ENCODE measurements at places on chromosomes 6 and 20.

DNA sequence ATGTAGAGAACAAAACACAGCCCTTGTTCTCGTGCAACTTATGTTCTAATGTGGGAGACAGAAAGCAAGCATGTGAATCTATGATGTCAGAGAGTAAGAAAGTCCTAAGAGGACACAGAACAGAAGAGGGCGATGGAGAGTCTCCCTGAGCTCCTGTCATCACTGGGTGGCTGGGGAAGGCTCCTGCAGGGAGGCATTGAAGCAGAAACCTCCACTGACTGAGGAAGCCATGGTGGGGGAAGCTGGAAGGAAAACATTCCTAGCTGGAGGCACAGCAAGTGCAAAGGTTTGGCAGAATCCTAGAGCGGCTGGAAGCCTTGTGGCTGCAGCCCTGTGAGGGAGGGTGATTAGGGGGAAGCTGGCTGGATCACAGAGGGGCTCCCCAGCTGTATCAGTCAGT, 248.0 kb downstream of the CDH26 start:
- no peak for DNase-seq

- no peak for DNase-seq
These were observed 602.7 kb upstream of the NOX3 start for GRCh38 chr6:156058356-156058755.

DNA sequence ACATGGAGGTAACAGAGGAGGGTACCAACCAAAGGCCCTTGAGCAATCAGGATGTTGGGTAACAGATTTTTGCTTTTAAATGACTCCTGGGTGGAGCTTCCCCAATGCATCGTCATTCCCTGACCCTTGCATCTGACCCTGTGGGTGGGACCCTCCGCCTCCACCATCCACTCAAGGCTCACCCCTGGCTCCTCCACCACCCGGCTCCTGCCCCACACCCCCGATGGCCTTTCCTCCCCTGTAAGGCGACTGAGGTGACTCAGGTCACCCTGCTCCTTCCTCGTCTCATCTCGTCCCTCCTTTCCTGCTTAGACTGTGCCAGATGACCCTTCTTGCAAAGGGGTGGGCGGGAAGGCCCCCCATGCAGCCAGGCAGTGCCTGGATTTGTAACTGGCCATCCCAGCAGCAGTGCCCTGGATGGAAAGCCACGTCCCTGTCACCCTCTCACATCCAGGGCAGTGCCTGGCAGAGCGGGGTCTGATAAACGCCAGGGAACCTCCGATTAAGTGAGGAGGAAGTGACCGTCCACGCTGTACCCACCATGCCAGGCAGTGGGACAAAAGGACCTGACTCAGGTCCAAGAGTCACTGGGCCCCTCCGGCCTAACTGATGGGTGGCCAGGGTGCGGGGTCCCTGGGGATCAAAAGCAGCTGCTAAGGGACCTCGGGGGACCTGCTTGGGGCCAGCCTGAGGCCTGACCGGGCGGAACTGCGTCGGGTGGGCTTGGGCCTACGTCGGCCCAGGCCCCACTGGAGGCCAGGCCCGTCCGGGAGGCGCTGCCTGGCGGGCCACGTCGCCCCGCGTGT, 624 bp upstream of the NPEPL1 start:
- DNase-seq = no peak

- DNase-seq = no peak
These were observed 4.1 kb upstream of the ZKSCAN8 start for GRCh38 chr6:28137505-28137981.

DNA sequence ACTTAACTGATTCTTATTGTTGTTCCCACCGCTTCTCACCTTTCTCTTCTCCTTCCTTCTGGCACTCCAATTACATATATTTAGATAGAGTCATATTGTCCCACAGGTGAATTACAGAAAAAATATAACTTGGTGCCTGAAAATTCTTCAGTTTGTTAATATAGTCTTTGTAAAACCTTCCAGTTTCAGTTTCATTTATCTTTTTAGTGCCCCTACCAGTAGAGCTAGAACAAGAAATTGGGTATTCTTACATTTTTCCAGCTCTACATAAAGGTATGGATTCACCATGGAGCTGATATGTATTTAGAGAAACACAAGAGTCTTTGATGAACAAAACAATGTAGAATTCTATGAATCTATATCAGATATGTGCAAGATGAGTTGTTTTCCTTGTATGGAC, 10.7 kb downstream of the MANEA start:
- DNase-seq = no peak

DNA sequence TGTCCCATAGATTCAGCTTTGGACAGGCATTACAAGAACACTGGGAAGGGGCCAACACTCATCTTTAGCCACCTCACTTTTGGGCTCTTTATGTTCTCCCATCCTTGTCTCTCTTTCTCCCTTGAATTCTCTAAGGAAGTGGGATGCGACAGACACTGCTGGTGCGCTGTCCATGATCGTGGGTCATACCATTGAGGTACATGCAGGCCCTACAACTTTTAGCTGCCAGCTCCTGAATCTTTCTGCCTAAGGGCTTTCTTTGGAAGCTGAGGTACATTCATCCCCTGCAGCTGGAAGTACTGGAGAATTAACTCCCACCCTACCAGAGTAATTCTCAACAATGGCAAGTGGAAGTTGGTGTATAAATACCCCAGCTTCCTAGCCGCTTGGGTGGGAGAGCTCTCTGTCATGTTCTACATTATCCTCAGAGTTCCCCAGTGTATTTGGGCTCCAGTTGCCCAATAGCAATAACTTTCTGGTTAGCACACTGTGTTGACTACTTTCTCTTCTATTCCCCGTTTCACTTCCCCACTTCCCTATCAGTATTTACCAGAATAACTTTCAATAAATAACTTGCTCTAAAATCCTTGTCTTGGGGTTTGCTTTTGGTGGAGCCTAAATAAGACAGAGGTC, 309.4 kb upstream of the RNF24 start:
- DNase-seq = no peak

DNA sequence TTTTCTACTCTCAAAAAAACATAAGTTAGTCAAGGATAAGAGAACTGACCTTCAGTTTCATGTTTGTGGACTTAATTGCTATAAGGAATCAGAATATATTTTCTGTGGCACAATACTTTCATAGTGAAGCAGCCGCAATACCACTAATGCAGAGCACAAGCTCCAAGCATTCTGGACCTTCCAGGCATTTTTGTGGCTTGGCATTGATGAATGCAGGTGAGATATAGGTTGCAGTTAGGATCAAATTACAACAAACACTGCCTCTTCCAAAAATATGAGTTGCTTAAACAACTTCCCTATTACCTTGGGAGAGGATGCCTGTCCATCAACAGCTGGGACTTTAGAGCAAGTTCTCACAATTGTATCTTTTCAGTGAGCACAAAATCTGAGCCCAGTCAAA, 162.8 kb upstream of the RSPO3 start:
- DNase-seq = no peak

DNA sequence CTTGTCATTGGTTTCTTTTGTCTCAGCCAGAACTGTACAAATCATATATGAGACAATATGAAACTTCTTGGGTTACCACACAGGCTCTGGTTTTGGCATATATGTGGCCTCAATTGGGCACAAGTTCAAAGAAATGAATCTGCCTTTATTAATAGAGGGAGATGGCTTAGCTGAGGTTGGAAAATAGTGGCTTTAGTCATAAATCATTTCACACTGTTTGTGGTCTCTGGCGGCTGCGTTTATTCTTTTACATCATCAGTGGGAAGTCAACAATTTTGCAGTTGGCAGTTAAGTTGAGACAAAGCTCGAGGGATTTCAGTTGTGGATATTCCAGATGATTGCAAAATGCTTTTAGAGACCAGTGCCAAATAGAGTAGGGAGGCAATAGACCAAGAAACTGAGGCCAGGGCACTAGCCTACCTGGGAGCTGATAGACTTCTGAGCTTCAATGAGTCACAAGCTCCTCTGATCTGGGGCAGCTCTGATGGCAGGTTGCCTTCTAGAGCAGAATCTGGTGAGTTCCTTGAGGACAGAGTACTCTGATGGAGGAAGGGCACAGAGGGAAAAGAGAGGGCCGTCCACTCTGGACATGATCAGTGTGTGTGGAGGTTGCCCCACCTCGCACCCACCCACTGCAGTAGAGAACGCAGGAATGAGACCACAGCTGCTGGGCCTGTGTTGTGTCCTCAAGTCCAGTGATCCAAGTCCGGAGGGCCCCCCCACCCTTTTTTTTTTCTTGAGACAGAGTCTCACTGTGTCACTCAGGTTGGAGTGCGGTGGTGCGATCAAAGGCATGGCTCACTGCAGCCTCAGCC, 73.5 kb downstream of the ARMC2 start:
- no peak for DNase-seq

DNA sequence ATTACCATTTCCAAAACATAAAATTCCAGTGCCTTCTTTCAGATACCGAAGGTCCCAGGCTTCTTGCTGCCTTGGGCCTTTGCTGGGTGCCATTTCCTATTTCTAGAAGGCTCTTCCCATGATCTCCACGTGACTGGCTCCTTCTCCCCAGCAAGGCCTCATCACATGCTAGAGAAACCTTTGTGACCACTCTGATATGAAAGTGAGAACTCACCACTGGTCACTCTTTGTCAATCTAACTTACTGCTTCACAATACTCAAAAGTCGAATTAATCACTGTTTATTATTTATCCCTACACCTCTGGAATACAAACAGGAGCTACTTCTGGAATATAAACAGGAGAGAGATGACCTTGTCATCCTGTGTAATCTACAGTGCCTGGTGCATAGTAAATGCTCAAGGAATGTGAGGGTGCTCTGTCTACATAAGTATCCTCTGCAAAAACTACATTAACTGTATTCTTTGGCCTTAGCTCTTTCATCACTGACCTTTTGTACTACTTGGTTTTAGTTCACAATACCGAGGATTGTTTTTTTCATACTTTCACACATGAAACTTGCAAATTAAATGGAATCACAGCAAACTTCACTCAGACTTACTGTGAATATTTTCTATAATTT, 1.6 kb downstream of the STX7 start:
- DNase-seq = no peak

DNA sequence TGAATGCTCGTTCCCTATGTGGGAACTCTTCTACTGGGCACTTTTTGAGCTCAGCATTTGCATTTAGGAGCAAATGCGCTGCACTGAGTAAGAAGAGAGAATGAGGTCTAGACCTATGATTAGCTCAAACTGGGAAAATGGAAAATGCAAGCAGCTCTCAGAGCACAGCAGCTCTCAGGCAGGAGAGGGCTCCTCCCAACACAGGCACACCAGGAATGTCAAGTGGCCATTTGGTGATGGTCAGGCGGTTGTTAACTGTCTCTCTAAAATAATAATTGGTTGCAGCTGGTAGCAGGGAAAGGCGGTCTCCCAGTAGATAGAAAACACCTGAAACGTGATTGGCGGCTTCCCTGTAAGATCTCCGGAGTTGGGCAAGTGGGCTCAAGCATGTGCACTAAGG, 162.0 kb upstream of the ECI2 start:
- DNase-seq = no peak

DNA sequence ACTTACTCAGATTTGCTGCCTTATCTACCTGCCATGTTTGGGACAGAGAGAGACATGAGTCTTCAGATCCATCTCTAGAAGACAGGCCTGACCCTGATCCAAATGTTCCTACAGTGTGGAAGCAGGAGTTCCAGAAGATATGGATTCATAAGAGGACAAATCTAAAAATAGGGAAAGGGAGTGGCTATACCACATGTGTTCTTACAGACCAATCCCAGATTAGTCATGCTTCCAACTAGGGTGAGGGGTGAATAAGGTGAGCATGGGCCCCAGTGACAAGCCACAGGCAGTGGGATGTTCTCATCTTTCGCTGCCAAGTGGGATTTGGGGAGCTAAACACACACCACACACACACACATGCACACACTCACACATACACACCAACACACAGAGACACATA, 670.7 kb upstream of the CITED2 start:
- DNase-seq = no peak

- no peak for DNase-seq
These were observed 51.5 kb upstream of the EPB41L1 start for GRCh38 chr20:36102809-36103596.

DNA sequence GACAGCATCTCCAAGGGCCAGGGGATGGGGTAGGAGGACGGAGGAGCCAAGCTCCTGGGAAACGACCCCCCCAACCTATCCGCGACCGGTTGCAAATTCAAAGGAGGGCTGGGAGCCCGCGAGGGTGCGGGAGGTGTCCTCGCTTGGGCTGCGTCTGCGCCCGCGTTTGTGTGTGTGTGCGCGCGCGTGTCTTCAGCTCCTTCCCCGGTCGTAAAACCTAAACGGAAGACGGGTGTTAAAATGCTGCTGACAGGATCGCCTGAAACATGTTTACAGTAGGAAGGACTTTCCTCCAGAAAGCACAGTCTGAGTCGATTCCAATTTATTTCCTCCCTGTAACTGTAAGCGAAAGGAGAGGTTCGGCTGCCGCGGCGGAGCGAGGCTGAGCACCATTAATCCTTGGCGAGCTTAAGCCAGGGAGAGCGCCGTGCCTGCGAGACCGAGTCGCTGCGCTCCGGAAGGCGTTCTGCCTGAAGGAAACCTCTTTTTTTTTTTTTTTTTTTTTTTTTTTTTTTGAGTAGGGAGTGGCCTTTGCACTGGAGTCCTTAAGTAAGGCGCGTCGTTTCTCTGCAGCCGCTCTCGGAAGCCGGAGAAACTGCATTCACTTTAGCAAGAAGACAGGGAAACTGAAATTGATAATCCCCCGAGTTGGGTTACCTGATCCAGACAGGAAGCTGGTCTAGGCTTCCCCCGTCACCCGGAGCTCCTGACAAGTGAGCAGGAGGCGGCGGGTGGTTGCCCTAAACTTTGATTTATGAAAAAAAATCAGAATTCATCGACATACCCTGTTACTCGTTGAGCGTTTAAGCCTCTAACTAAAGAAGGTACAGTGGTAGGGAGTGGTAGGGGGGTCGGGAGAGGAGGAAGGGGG, 4.8 kb upstream of the SOX4 start:
- DNase-seq = peak; percentile 68

GRCh38 chr6:111806165-111806547, 67.1 kb downstream of the FYN start:
- DNase-seq = no peak

GRCh38 chr6:39130691-39131090, 15.7 kb upstream of the SAYSD1 start:
- DNase-seq = no peak

DNA sequence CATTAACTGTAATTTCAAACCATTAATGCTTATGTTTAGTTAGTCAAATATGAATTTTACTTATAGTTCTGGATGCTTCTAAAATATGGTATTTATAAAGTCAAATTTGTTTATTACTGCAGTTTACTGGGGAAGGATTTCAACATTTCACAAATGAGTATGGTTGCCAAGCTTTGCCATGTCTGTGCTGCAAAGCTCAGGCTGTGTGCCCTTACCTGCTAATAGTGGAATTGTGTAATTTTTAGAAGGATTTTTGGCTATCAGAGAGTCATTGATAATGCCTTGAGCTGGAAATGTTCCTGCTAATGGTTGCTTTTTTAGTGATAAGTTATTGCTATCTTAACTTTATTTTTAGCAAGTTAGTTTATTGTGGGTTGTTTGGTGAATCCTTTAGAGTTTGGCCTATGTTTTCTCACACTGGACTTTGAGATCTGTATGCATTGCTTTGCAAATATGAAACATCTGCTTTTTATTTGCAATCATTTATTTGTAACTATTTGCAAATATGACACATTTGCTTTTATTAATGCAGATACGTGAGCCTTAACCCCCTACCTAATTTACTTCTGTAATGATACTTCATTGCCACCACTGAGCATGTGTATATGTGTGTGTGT, 105.8 kb downstream of the CD109 start:
- no peak for DNase-seq

GRCh38 chr6:160357088-160357487, 8.9 kb downstream of the SLC22A3 start:
- DNase-seq = no peak

- DNase-seq = no peak
These were observed 132.4 kb upstream of the MAFB start for GRCh38 chr20:40821429-40821828.

- DNase-seq = no peak
These were observed 248.9 kb upstream of the CITED2 start for GRCh38 chr6:139623372-139623771.

GRCh38 chr6:132712366-132712765, 1.5 kb downstream of the VNN1 start:
- no peak for DNase-seq

Data from NCI-H2081 (cell line).